ENCODE measurements at places on chromosomes 13 and 19.

DNA sequence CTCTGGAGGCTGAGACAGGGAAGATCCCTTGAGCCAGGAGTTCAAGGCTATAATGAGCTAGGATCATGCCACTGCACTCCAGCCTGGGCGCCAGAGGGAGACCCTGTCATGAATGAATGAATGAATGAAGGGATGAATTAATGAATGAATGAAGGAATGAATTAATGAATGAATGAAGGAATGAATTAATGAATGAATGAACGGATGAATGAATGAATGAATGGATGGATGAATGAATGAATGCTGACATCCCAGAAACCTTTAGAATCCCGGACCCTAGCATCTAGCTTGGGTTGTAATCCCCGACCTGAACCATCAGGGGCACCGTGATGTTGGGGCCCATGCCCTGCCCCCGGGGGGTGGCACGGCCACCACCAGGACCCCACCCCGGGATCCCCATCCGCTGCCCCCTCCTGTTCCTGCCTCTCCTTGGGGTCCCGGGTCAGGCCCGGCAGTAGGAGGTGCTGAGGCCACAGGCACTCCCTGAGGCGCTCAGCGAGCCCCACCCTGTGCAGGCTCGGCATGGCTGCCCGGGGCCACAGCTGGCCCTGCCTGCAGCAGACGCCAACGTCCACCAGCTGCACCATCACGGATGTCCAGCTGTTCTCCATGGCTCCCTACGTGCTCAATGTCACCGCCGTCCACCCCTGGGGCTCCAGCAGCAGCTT, 3.4 kb downstream of the EBI3 start:
- DNase-seq: no peak
- peaks cover 11% of the 10 kb centered on the region for H3K27me3 ChIP-seq
- no peak overlapping the region for H3K27ac ChIP-seq
- H3K4me3 ChIP-seq: no peak overlapping the region
- peaks cover 2% of the 10 kb centered on the region for H3K4me1 ChIP-seq

DNA sequence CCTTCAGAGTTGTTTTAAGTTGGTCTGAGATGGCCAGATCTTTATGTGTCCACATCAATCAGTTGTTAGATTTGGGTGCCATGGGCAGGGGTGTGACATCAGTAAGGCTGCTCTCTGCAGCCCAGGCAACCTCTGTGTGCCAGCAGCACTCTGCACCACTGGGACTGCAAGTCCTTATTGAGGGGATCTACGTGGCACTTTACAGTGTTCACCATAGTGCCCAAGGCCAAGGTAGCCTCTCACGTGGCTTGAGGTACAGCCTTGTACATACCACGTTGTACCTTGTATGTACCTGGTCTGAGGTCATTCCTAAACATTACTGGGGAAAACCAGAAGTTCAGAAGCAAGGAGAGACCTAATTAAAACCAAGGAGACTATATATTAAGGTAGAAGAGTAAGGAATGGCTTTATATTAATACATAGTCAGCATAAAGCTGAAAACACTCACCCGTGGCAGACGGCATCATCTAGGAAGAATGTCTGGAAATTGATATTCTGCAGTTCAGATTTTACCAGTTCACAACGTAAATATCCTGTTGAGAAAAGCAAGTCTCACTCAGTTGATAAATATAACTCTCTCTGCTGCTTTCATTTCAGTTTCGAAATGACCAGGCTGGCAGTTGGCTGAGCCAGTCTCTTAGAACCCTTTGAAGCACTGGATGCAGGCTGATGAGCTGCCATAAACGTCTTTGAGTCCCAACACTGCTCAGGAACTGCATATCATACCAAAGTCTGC, 128.8 kb downstream of the ZDHHC20 start:
- H3K4me3 ChIP-seq: no peak overlapping the region
- H3K27ac ChIP-seq: no peak overlapping the region
- peaks cover 8% of the 10 kb centered on the region for H3K4me1 ChIP-seq
- H3K27me3 ChIP-seq: peaks cover 15% of the 10 kb centered on the region
- H3K36me3 ChIP-seq: peaks cover 8% of the 10 kb centered on the region

GRCh38 chr13:57748096-57748495, 116.6 kb downstream of the PCDH17 start:
- no peak for DNase-seq
- H3K36me3 ChIP-seq: no peaks in the 10 kb centered on the region
- no peaks in the 10 kb centered on the region for H3K27me3 ChIP-seq
- no peak overlapping the region for H3K27ac ChIP-seq

DNA sequence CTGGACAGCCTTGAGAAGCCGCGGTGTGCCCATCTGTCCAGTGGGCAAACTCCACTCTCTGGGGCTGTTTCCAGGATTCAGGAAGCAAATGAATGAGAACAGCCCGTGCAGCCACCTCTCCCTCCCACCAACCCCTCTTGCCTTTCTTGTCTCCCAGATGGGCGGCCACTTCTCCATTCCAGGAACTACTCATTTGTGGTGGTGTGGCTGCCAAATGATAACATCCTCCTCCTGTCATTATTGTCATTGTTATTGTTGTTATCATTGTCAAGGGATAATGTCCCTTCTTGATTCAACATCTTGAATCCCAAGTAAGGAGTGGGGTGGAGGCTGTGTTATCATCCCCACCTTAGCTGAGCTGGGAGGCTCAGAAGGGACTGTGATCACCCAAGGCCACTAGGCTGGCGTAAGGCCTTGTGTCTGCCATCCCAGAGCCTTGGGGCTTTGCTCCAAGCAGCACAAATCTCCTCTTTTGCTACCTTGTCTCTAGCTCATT, 1.6 kb downstream of the DNM2 start:
- H3K27me3 ChIP-seq: peaks cover 4% of the 10 kb centered on the region
- no peak for DNase-seq
- peak overlapping the region; percentile 99 for H3K4me3 ChIP-seq

GRCh38 chr19:34232566-34233481, 21.5 kb upstream of the GARRE1 start:
- peaks cover 11% of the 10 kb centered on the region for H3K4me1 ChIP-seq
- peaks cover 13% of the 10 kb centered on the region for H3K27me3 ChIP-seq
- no peak for DNase-seq
- H3K36me3 ChIP-seq: peaks cover 26% of the 10 kb centered on the region
- no peak overlapping the region for H3K4me3 ChIP-seq
- peak overlapping the region; percentile 75 for H3K27ac ChIP-seq

- H3K36me3 ChIP-seq: peaks cover 14% of the 10 kb centered on the region
- no peak for DNase-seq
- H3K27me3 ChIP-seq: peaks cover 14% of the 10 kb centered on the region
Measured at GRCh38 chr19:42553292-42554045, 25.2 kb upstream of the CEACAM1 start.

DNA sequence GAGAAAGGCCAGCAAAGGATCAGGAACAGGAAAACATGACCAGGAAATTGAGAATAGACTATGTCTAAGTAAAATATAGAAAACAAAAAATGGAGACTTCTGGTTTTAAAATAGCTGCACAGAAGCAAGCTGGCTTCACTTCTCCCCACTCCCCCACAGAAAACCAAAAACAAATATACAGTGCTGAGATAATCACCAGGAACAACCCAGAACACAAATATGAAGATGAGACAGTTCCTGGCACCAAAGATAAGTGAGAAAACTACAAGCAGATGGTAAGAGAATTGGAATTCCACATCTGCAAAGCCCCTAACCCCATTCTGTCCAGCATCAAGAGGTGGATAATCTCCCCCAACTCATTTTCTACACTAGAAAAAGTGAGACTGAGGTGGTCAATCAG, 397.7 kb downstream of the SUCLA2 start:
- H3K36me3 ChIP-seq: no peaks in the 10 kb centered on the region
- H3K4me3 ChIP-seq: no peak overlapping the region
- peaks cover 8% of the 10 kb centered on the region for H3K4me1 ChIP-seq
- no peak for DNase-seq
- no peaks in the 10 kb centered on the region for H3K27me3 ChIP-seq

DNA sequence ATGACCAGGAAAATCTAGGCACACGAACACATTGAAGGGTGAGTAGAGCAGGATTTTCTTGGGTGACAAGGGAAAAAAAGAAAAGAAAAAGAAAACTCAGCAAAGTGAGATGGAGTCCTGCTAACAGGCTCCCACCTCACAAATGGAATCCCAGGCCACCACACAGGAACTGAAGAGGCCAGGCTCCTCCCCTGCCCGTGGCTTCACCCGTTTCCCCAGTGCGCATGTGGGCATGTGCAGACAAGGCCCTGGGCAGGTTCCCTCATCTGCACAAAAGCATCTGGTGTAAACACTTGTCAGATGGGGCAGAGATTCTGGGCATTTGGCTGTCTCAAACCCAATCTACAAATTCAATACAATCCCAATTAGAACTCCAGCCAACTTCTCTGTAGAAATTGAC, 24.5 kb downstream of the CFAP97D2 start:
- no peaks in the 10 kb centered on the region for H3K4me1 ChIP-seq
- H3K27me3 ChIP-seq: peaks cover 4% of the 10 kb centered on the region
- no peaks in the 10 kb centered on the region for H3K36me3 ChIP-seq
- no peak for DNase-seq
- H3K4me3 ChIP-seq: no peak overlapping the region
- no peak overlapping the region for H3K27ac ChIP-seq

GRCh38 chr19:56076498-56076897, 44.6 kb downstream of the ZNF787 start:
- H3K4me1 ChIP-seq: peaks cover 9% of the 10 kb centered on the region
- H3K27me3 ChIP-seq: peaks cover 5% of the 10 kb centered on the region
- H3K27ac ChIP-seq: no peak overlapping the region
- peaks cover 3% of the 10 kb centered on the region for H3K36me3 ChIP-seq

DNA sequence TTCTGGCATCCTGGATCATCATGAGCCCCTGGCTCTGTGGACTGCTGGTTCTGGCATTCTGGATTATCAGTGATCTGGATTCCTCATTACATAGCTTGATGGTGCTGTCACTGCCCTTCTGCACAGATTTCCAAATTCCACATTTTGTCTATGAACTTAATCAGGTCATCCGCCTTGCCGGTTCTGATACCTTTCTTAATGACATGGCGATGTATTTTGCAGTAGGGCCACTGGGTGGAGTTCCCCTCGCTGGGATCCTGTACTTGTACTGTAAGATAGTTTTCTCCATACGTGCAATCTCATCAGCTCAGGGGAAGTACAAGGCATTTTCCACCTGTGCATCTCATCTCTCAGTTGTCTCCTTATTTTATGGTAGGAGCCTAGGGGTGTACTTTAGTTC, 24.4 kb upstream of the OR7C2 start:
- H3K27me3 ChIP-seq: peaks cover 4% of the 10 kb centered on the region
- DNase-seq: no peak
- no peaks in the 10 kb centered on the region for H3K4me1 ChIP-seq
- H3K27ac ChIP-seq: no peak overlapping the region
- H3K36me3 ChIP-seq: no peaks in the 10 kb centered on the region

Data from endothelial cell (in vitro differentiated cells).